Naive thymus-derived CD8-positive, alpha-beta T cell (primary cell): ENCODE measurements at places on chromosomes 16 and 17.

GRCh38 chr17:8287651-8288335, 677 bp upstream of the RANGRF start:
- DNase-seq, result no peak

DNA sequence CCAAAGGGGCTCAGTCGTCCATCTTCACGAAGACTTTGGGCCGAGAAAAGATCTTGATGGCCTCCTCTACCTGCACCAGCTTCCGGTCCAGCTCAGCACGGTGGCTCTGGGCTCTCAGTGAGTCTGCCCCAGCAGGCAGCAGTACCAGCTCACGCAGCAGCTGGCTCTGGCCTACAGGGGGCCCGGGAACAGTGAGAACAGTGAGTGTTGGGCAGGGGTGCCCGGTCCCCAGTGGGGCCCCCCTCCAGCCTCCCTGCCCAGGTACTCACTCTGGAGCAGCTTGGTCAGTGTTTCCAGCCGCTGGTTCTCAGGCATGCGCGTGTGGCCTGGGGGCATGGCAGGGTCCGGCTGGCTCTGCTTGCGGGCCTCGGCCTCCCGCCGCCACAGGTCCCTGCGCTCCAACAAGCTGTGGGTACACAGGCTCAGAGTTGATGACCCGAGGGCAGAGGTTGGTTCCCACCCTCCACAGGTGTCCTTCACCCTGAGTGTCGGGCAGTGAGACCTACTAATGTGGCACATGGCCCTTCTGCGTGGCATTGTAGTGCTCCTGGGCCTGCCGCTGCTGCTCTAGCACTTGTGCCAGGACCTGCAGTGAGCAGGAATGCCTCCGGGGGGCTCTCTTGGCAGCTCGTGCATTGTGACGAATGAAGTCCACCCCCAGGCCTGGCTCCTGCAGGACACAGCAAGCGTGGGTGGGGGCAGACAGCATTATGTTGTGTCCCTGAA, 2.6 kb downstream of the PARD6A start:
- peak; percentile 28 for DNase-seq

GRCh38 chr17:76376318-76377133, 7.9 kb upstream of the SPHK1 start:
- no peak for DNase-seq

DNA sequence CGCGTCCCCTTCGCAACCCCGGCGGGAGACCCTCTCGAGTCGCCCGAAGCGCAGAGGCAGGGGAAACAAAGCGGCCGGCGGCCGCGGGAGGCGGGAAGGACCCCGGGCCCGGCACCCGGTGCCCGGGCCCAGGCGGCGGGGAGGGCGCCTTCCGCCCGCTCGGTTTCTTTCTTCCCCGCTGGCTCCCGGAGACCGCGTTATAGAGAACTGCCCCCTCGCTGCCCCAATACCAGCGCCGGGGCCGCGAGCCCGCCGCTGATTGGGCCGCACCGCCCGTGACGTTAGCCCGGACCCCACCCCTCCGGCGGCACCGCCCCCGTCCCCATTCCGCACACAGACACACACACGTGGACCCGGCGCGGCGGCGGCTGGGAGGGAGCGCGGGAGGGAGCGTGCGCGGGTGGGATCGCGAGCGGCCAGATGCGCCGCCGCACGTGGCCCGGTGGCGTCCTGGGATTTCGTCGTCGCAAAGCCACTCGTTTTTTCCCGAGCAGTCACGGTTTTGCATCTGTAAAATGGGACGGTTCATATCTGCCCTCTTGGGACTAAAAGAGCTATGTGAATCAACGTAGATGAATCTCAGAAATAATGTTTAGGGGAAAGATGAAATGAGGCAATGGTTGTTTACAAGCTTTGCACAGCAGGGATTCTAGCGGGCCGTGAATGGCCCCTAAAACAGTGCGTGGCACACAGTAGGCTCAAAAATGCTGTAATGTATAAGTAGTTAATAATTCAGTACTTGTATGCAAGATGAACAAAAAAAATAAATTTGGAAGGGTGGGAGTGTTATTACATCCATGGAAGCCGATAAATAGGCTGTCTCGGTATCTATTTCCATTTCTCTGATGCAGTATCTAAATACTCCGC, at the start of gene EPOP:
Gene EPOP, minus strand, starts transcription at position 209 of the 867 bp plus-strand sequence. CDS start 462 bp downstream, outside the sequence.
- DNase-seq, result peak; percentile 77

- DNase-seq, result no peak
Observed at GRCh38 chr16:30677931-30678585, 19.8 kb downstream of the FBRS start.

DNA sequence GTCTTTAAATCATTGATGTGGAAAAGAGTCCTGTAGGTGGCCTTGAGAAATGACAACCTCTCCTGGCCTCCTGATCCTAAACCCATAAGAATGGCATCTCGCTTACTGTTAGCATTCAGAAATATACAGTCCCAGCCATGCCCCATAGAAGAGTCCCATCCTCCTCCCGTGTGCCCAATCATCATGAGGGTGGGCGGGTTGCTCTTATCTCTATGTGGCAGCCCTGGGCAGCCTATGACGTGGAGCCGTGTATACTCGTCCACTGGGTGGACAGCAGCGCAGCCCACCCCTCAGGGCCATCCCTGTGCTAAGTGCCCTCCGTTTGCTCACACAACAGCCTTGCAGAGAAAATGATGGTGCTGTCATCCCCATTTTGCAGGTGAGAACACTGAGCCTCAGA, 105.3 kb downstream of the AMFR start:
- DNase-seq, result no peak

- peak; percentile 75 for DNase-seq
Observed at GRCh38 chr17:16353317-16354174, at the start of gene CENPV. Gene CENPV, minus strand, starts transcription at chr17:16353469. Its CDS starts 33 bp downstream, at chr17:16353436.

DNA sequence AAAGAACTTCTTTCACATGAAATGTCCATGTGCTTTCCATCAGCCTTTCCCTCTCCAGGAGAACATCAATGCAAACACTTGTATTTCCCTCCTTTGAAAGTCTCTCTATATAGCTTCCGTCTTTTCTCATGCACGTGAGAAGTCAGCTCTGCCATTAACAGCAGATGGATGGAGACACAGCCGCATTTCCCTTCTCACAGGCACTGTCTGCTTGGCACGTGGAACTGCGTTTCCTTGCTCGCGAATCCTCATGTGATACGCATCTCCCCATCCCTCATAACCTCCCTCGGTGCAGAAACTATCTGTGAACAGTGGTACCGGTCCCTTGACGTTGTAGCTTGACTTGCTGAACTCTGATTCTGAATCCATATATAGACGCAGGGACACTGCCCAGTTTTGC, 717.0 kb upstream of the RBFOX1 start:
- no peak for DNase-seq

DNA sequence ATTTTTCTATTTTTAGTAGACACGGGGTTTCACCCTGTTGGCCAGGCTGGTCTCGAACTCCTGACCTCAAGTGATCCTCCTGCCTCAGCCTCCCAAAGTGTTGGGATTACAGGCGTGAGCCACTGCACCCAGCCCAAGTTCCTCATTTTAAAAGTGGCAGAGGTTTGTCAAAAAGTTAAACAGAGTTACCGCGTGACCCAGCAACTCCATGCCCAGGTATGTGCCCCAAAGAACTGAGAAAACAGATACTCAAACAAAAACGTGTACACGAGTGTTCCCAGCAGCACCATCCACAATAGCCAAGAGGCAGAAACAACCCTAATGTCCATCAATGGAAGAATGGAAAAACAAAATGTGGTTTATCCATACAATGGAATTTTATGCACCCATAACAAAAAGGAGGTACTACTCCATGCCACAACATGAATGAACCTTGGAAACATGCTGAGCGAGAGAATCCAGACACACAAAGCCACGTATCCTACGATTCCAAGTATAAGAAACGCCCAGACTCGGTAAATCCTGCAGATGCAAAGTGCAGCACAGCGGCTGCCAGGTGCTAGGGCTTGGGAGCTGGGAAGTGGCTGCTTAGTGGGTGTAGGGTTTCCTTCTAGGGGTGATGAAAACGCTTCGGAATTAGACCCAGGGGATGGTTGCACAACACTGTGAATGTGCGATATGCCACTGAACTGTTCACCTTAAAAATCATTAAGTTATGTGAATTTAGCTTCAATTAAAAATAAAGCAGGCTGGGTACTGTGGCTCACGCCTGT, 24.8 kb downstream of the ADCY9 start:
- no peak for DNase-seq

- no peak for DNase-seq
Observed at GRCh38 chr17:68384471-68384870, 72.8 kb downstream of the WIPI1 start.

- DNase-seq, result no peak
Observed at GRCh38 chr16:50946098-50946497, 204.2 kb downstream of the CYLD start.

GRCh38 chr16:1900452-1900774, 17.8 kb downstream of the HS3ST6 start:
- no peak for DNase-seq

DNA sequence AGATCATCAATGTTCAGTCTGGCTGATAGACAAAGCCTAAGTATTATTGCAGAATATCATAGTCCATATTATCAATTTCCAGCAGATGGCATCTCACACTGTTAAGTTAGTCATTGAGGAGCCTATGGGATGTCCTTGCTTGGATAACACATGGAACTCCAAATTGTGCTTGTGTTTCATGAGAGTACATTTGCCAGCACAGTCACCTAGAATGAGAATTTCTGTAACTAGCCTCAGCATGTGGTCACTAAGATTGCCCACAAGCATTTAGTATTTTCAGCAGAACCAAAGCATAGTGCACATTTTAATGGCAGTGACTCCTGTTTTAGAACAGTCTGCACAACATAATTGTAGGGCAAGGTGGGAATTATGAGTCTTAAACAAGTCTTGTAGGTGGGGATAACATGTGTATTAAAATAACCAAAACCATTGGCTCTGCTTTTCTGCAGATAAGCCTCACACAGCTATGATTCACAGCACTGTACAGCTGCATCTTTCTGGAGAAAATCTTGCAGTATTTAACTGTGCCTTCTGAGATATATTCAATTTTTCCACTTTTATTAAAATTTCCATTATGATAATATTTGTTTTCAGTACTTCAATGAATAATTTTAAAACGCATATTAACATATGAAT, 882.8 kb upstream of the SOX9 start:
- no peak for DNase-seq

GRCh38 chr16:68328151-68328859, 17.5 kb downstream of the PRMT7 start:
- peak; percentile 88 for DNase-seq

DNA sequence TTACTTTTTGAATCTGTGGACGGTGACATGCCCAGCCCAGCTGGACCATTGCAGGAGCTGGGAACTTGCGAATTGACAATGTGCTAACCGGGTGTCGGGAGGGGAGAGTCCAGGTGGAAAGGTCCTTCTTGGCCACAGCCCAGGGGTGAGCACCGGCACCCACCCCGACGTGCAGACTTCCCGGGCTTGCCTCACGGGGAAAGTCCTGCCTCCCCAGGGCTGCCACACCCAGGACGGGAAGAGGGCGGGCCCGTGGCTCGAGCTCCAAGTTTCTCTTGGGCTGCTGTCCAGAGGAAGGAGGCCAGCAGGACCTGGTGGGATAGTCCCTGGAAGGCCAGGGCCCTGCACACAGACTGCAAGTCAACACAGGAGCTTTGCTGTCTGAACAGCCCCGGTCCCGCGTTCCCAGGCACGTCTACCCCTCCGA, 17.7 kb downstream of the CARD14 start:
- no peak for DNase-seq

- DNase-seq, result no peak
Observed at GRCh38 chr17:49994085-49995054, 654 bp downstream of the DLX3 start.

- no peak for DNase-seq
Observed at GRCh38 chr16:85459529-85460251, 153.4 kb upstream of the GSE1 start.

DNA sequence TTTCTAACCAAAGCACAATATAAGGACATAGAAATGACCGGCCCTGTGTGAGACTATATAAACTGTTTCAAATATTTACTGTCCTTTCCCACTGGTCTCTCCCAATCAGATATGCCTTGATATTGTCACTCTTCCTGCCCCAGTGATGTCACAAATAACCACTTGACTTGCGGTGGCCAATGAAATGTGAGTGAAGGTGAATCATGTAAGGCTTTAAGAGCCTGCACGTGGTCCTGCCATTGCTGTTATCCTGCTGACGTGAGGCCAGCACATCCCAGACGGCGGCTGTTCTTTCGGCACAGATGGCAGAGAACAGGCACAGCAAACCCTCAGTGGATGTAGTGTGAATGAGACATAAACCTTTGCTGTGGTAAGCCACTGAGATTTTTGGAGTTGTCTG, 5.4 kb upstream of the KLHL11 start:
- DNase-seq, result no peak

DNA sequence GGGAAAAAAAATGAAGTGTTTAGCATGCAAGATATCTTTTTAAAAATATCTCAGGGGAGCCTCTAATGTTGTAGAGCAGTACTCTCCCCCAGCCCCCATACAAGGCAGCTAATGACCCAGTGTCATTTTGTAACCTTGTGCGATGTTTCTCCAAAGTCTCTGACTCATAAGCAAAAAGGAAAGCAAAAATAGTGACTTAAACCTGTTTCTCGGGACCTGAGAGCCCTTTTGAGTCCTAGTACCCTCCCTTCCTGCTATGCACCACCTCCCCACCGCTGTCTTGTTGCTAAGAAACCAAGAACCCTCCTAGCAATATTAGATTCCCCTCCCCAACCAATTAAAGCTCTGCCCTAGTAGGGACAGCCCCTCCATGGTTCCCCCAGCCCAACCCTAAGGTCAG, 2.8 kb downstream of the MYCBPAP start:
- no peak for DNase-seq

- no peak for DNase-seq
Observed at GRCh38 chr16:17343728-17344127, 127.0 kb downstream of the XYLT1 start.

GRCh38 chr16:68364561-68364998, 53.8 kb downstream of the PRMT7 start:
- DNase-seq, result no peak

GRCh38 chr16:22843856-22844255, 29.9 kb downstream of the HS3ST2 start:
- DNase-seq, result no peak

DNA sequence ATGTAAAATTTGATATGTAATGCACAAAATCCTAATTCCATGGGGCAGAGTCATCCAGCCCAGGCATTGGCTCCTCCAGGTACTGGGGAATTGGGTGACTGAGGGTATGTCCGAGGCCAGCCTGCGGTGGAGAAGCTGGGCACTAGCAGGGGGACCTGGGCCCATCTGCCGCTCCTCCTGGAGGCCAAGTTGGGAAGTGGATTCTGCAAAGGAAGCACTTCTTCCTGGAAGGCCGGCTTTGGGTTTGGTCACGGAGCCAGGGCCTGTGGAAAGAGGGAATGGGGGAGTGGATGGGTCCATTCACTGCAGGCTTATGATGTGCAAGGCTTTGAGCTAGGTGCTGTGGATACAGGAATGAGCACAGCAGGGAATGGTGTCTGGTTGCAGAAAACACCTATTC, 85.8 kb downstream of the GNAO1 start:
- no peak for DNase-seq

DNA sequence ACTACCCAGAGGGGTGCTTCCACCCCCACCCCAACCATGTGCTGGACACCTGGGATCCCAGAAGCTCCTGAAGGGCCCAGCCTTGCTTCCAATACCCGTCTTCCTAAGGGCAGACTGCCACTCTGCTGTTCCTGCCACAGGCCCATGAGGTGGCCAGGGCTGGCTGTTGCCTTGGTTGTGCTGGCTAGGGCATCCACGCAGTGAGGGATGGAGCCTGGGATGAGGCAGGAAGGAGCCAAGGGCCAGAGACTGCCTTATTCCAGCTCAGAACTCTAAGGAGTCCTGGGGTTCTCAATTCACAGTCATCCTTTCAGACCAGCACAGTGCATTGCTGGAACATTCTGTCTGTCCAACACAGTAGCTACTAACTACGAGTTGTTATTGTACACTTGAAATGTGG, 37.8 kb downstream of the BCO1 start:
- no peak for DNase-seq

- peak; percentile 61 for DNase-seq
Observed at GRCh38 chr17:76681222-76682137, 29.3 kb downstream of the MXRA7 start.

- DNase-seq, result no peak
Observed at GRCh38 chr17:63435681-63436522, 10.2 kb downstream of the CYB561 start.
